ENCODE measurements at places on chromosomes 6 and 20.

DNA sequence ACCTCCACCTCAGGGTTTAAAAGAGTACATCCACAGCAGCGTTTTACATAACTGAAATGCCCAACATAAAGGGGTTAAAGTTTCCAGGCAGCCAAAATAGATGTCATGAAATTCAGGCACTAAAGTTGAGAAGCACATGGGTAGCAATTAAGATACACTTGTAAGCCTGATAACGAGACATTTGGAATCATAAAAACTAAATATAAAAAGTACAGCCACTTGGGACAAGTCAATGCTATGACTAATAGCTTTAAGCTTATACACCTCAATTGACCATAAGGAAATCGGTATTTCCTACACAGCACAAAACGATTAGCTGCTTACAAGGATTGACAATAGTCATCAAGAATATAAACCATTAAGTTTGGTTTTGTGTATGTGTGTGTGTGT is 11.8 kb downstream of the LOC128125822 start:
- no peak for DNase-seq
- H3K27me3 ChIP-seq = no peaks in the 10 kb centered on the region
- H3K27ac ChIP-seq = no peak overlapping the region
- H3K36me3 ChIP-seq = peaks cover 22% of the 10 kb centered on the region
- H3K4me1 ChIP-seq = no peaks in the 10 kb centered on the region
- H3K4me3 ChIP-seq = no peak overlapping the region

DNA sequence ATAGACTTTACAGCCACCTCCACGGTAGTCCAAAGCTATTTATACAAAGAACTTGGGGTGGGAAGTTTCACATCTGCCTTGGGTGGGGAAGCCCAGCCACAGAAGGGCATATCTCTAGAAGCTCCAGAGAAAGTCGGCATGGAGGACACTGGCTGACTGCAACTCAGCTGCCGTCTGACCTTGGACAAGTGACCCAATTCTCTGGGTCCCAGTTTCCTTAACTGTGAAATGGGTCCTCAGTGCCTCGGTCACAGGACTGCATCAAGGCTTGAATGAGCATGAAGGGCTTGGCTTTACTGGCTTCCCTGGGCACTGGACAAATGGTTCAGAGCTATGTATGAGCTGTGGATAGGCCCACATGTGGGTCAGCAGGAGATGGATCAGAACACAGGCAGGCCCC is 58.6 kb downstream of the NOL4L start:
- no peaks in the 10 kb centered on the region for H3K27me3 ChIP-seq
- H3K4me3 ChIP-seq = no peak overlapping the region
- H3K27ac ChIP-seq = no peak overlapping the region

DNA sequence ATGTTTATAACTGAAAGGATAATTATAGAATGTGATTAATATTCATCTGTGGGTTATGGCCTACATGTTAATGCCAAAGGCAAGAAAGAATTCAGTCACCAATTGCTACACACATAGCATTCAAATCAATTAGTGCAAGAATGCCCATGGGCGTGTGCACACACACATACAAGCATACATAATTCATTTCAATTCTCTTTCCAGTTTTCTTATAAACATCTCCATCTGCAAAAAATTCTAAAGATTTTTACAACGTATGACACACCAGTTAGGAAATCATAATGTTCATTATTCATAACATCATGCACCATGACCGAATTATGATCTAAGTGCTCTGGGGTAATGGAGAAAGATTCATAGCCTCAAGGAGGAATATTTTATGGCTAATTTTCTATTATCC is 111.0 kb upstream of the ADTRP start:
- no peaks in the 10 kb centered on the region for H3K27me3 ChIP-seq
- no peaks in the 10 kb centered on the region for H3K4me1 ChIP-seq
- no peaks in the 10 kb centered on the region for H3K36me3 ChIP-seq

DNA sequence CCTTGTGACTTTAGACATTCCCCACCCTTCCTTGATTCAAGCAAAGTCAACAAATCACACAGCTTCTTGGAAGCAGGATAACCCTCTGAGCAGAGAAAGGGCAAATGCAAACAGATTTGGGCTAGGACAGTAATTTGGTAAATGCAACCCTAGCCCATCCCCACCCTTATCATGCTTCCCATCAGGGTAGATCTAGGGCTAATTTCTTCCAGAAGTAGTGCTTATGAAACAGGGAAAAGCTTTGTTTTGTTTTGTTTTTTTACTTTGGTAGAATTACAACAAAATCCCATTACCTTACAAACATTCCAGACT is 525.1 kb upstream of the NOX3 start:
- no peaks in the 10 kb centered on the region for H3K27me3 ChIP-seq
- no peak overlapping the region for H3K4me3 ChIP-seq
- H3K27ac ChIP-seq = no peak overlapping the region
- peaks cover 32% of the 10 kb centered on the region for H3K4me1 ChIP-seq

GRCh38 chr6:113486199-113486598 is 370.9 kb upstream of the MARCKS start:
- no peaks in the 10 kb centered on the region for H3K27me3 ChIP-seq
- H3K4me1 ChIP-seq = no peaks in the 10 kb centered on the region
- H3K36me3 ChIP-seq = no peaks in the 10 kb centered on the region
- no peak overlapping the region for H3K4me3 ChIP-seq
- no peak for DNase-seq
- no peak overlapping the region for H3K27ac ChIP-seq

GRCh38 chr20:38008233-38008944 is 24.9 kb downstream of the TTI1 start:
- no peak for DNase-seq
- no peak overlapping the region for H3K4me3 ChIP-seq
- H3K36me3 ChIP-seq = peaks cover 26% of the 10 kb centered on the region

DNA sequence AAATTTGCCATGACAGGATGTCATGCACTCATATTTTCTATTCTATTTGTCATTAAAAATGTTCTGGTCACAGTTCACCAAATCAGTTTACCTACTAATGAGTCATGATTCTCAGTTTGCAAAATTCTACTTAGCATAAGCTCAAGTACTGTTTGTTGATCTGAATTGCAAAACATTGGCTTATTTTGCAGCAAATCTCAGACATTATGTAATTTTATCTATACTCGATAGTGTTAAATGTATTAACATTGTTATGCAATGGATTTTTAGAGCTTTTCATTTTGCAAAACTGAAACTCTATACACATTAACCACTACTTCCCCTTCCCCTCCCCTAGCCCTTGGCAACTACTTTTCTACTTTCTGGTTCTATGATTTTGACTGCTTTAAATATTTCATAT is 213.8 kb upstream of the ZFP64 start:
- H3K36me3 ChIP-seq = no peaks in the 10 kb centered on the region
- no peak for DNase-seq
- no peak overlapping the region for H3K27ac ChIP-seq
- no peaks in the 10 kb centered on the region for H3K4me1 ChIP-seq
- no peak overlapping the region for H3K4me3 ChIP-seq

GRCh38 chr6:163725008-163725941 is 310.8 kb downstream of the QKI start:
- no peak overlapping the region for H3K27ac ChIP-seq
- H3K4me3 ChIP-seq = no peak overlapping the region
- no peaks in the 10 kb centered on the region for H3K36me3 ChIP-seq
- H3K4me1 ChIP-seq = no peaks in the 10 kb centered on the region
- DNase-seq = no peak

GRCh38 chr6:87946669-87947068 is 101.0 kb upstream of the SPACA1 start:
- H3K4me3 ChIP-seq = no peak overlapping the region
- H3K36me3 ChIP-seq = no peaks in the 10 kb centered on the region
- no peak for DNase-seq
- H3K4me1 ChIP-seq = peaks cover 8% of the 10 kb centered on the region

GRCh38 chr20:48431653-48432493 is 395.9 kb downstream of the PREX1 start:
- no peak overlapping the region for H3K27ac ChIP-seq
- H3K4me3 ChIP-seq = no peak overlapping the region
- no peaks in the 10 kb centered on the region for H3K27me3 ChIP-seq
- DNase-seq = no peak
- no peaks in the 10 kb centered on the region for H3K4me1 ChIP-seq
- H3K36me3 ChIP-seq = no peaks in the 10 kb centered on the region

- H3K27me3 ChIP-seq = no peaks in the 10 kb centered on the region
- H3K4me3 ChIP-seq = no peak overlapping the region
- no peak overlapping the region for H3K27ac ChIP-seq
Observed at GRCh38 chr6:105094133-105094640, 85.6 kb downstream of the POPDC3 start.

DNA sequence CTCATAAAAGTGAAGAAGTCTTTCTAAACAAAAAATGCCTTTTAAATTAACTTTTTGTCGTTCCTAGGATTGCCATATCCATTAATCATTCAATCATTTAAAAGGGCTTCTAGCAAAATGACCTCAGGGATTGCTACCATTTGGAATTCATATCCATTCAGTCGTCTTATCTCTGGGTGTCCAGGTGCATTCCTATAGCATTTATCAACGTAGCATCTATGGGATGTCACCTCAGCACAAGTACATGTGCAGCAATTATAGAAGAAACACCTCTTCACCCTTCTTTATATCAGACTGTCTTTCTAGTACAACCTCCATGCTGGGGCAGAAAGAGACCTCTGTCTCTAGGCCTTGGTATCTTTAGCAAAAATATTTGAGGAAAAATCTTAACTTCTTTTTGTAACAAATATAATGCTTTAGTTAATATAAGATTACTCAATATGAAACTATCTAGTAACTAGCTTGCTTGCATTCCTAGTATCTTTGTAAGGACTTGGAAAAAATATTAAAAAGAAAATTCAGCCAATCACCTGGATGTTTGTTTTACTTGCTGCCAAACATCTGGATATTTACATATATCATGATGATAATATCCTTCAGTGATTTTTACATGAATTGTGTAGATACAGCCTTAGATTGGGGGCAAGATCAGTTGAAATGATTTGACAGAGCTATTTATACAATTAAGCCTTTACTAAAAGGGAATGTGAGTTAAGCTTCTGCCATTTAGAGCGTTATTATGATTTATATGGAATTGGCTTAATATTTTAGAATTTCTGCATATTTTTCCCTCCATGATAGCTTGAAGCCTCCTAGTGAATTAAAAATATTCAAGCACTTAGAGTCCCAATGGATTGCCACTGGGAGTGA is 356.8 kb downstream of the HDGFL1 start:
- no peak overlapping the region for H3K4me3 ChIP-seq
- H3K4me1 ChIP-seq = peaks cover 15% of the 10 kb centered on the region
- no peaks in the 10 kb centered on the region for H3K36me3 ChIP-seq

DNA sequence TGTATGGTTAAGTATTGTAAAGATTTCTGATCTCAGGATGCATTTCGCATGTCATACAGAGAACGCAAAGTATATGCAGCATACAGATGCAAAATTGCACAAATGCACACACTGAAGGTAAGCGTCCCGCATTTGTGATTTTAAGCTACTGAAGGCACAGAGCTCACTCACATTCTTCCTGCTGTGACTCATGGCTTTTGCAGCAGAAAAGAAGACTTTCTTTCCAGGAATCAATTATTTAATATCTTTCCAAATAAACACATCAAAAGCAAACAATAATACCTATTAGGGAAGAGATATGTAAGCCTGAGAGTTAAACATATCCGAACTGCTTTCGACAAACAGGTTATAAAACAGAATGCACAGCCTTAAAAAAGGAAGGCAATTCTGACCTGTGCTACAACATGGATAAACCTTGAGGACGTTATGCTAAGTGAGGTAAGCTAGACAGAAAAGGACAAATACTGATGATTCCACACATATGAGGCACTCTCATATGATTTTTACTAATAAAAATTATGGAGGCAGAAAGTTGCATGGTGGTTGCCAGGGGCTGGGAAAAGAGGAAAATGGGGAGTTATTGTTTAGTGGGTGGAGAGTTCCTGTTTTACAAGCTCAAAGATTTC is 109.0 kb downstream of the TFAP2A start:
- no peak overlapping the region for H3K27ac ChIP-seq
- no peaks in the 10 kb centered on the region for H3K4me1 ChIP-seq
- no peaks in the 10 kb centered on the region for H3K27me3 ChIP-seq
- no peak for DNase-seq

GRCh38 chr20:13515796-13516558 is 122.8 kb downstream of the TASP1 start:
- no peak overlapping the region for H3K27ac ChIP-seq
- H3K4me1 ChIP-seq = peaks cover 16% of the 10 kb centered on the region
- DNase-seq = no peak
- no peak overlapping the region for H3K4me3 ChIP-seq

GRCh38 chr6:118892355-118892991 is 1.5 kb upstream of the ASF1A start:
- H3K27ac ChIP-seq = peak overlapping the region; percentile 90
- no peaks in the 10 kb centered on the region for H3K27me3 ChIP-seq
- DNase-seq = no peak
- H3K4me1 ChIP-seq = peaks cover 13% of the 10 kb centered on the region

DNA sequence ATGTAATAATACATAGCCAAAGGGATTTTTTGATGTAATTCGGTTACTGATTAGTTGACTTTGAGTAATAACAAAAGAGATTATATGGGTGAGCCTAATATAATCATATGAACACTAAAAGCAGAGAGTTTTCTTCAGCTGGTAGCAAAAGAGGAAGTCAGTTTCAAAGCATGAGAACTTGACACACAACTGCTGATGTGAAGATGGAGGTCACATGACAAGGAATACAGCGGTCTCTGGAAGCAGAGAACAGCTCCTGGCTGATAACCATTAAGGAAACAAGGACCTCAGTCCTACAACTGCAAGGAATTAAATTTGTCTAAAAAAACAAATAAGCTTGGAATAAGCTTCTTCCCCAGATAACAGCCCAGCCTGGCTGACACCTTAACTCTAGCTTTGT is 154.5 kb upstream of the PRND start:
- DNase-seq = no peak
- no peak overlapping the region for H3K4me3 ChIP-seq
- H3K27ac ChIP-seq = no peak overlapping the region
- H3K36me3 ChIP-seq = no peaks in the 10 kb centered on the region
- no peaks in the 10 kb centered on the region for H3K27me3 ChIP-seq

DNA sequence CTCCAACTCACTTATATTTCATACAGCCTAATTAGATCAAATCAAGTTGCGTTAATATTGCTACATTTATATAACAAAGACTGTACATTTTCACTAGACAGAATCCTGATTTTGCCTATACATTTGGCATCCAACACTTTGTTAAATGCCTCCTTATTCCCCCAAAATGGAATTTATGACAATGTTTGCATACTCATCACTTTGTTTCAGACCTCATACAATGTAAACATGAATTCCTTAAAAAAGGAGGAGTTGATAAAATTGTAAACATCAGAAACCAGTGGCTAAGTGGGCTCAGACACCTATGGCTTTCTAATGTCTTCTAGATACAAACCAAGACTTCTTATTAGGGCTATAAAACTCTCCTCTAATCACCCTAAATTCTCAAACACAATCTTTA is 87.3 kb downstream of the CHD6 start:
- no peaks in the 10 kb centered on the region for H3K27me3 ChIP-seq
- no peak for DNase-seq
- no peak overlapping the region for H3K27ac ChIP-seq
- peaks cover 33% of the 10 kb centered on the region for H3K4me1 ChIP-seq
- H3K4me3 ChIP-seq = no peak overlapping the region
- no peaks in the 10 kb centered on the region for H3K36me3 ChIP-seq

- H3K4me3 ChIP-seq = no peak overlapping the region
- peaks cover 18% of the 10 kb centered on the region for H3K4me1 ChIP-seq
- H3K27ac ChIP-seq = no peak overlapping the region
- H3K36me3 ChIP-seq = no peaks in the 10 kb centered on the region
- no peak for DNase-seq
Observed at GRCh38 chr6:149563928-149564325, 2.2 kb upstream of the GINM1 start.

- no peaks in the 10 kb centered on the region for H3K4me1 ChIP-seq
- no peak overlapping the region for H3K27ac ChIP-seq
- no peak overlapping the region for H3K4me3 ChIP-seq
- H3K27me3 ChIP-seq = peaks cover 7% of the 10 kb centered on the region
Observed at GRCh38 chr20:46264391-46265266, 43.7 kb downstream of the CDH22 start.

Data from thoracic aorta (tissue), 2 donors.